ENCODE measurements at places on chromosomes 4 and X.
A peak's percentile ranks its signal among the peaks of the same experiment; 100 is the strongest.

DNA sequence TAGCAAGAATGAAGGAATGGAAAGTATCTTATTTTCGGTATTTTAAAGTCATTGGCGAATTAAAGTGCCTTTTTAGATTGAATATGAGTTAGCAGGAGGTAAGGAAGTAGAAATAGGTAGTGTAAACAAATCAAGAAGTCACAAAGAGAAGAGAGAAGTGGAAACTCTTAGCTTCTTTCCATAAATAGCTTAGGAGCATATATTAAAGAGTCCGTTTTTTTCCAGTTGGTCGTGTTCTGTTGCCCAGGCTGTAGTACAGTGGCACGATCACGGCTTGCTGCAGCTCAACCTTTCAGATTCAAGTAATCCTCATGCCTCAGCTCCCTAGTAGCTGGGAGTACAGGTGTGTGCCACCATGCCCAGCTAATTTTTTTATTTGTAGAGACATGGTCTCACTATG lies 56.4 kb downstream of the UBE2K start:
- DNase-seq: no peak

GRCh38 chr4:122434285-122434684 lies 22.2 kb downstream of the IL2 start:
- DNase-seq: no peak

- no peak for DNase-seq
These were observed 182.9 kb downstream of the C4orf33 start for GRCh38 chr4:129278868-129279267.

DNA sequence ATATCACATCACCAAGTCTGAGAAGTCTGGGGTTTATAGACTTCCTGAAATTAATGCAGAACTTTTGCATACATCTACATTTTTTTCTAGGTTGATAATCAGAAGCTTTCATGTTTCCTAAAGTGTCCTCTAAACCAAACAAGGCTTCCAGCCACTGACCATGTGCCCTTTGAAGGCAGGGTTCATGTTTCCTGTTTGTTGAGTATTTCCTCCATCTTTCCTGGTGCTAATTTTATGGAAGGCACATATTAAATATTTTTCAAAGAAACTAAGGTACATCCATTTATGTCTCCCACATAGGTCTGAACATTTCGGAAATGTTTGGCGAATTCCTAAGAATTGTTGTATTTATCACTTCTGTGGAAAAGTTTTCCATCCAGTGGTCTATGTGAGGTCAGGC lies 5.6 kb downstream of the GALNT7 start:
- no peak for DNase-seq

DNA sequence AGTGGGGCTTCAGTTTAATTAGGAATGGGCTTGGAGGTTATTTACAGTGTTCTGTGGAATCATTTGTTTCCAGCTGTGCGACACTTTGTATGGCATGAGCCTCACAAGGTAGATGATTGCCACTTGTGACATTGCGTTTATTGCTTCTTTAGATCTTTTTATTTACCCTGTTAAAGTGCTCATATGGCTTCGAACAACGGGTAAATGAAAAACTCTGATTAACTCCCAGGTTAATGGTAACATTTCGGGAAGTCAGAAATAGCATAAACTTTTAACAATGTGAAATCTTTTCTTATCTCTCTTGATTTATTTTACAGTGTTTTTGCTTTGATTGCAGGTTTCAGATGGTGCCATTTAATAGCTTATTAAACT lies 494.3 kb downstream of the IDS start:
- DNase-seq: no peak

- DNase-seq: peak; percentile 70
These were observed 2.1 kb upstream of the RHOH start for GRCh38 chr4:40194602-40195161.

GRCh38 chrX:48487362-48487798 lies 11.4 kb downstream of the FTSJ1 start:
- no peak for DNase-seq

DNA sequence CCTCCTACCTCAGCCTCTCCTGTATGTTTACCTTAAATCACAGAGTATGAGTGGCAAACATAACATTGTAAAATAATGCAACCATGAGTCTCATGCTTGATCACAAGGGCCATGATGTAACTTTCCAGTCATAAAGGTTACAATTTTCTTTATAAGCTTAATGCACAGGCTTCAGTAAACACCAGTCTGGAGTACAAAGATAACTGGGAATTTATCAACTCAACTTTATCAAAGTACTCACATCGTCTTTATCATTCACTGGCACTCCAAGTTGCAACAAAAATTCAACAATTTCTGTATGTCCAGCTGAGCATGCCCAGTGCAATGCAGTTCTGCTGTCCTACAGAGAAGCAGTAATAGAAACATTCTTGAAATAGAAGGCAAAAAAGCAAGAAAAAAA lies 2.8 kb downstream of the PSMD10 start:
- DNase-seq: no peak

DNA sequence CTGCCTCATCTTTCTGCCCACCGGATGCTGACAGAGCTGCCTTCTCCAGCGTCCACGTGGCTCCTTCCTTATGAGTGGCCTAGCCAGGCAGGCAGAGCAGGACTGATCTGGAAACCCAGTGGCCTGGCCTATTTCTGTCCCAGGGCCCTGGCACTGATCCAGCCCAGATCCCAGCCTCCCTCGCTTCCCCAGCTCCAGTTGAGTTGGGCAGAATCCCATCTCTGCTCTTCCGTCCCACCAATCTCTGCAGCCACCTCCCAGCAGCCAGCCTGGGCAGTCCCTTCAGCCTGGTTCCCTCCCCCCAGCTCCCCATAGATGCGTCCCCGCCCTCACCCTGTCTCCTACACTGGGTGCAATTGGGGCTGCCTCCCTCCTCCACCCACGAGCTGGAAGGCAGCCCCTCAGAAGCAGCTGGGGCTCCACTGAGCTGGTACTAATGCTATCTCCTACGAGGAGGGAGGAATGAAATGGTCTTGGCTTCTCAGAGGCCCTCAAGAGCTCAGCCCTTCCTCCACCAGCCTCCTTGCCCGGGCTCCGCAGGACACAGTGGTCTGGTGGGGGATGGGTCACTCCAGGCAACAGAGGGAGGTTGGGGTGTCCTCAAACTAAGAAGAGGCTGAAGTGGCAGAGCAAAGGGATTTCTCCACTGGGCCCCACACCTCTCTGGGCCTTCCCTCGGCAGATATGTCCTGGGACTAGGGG lies 94.2 kb downstream of the PJA1 start:
- no peak for DNase-seq

DNA sequence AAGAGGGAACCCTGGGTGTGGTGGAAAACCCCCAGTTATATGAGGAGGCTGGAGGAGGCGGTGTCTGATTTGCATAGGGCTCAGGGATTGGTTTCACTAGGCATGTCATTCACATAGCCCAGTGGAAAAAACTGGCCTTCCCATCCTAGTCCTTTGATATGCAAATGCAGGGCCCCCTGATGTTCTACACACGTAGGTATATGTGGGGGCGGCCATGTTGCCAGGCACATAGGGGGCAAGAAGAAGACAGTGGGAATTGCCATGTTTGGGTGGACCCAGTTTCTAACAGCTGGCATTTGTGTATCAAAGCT lies 34.0 kb upstream of the ENPP6 start:
- no peak for DNase-seq

DNA sequence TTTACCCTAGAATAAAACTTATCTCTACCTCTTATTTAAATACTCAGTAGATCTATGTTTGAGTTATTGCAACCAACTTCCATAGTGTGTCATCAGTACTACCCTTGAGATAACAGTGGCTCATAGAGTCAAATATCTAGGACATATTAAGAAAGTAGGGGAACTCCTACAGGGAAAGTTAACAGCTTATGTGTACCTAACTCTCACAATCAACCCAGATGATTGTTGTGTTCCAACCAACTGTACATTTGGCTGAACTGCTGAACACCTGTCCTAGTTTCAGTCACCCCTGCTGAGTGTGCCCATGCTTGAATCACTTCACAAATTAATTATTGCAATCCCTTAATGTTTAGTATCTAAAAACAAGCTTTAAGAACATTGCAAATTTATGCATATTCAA lies 244.2 kb upstream of the GRID2 start:
- DNase-seq: no peak

DNA sequence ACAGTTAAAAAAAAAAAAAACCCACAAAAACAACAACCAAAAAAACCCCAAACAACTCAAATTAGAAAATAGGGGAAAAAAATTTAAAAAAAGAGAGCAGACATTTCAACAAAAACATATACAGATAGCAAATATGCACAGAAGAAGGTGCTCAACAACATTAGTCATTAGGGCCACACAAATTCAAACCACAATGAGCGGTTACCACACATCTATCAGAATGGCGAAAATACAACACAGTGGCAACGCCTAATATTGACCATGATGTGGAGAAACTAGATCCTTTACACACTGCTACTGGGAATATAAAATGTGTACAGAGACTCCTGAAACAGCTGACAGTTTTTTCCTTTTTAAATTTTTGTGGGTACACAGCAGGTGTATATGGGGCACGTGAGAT lies 19.4 kb downstream of the LYAR start:
- DNase-seq: no peak

- no peak for DNase-seq
These were observed 33.6 kb upstream of the HGFAC start for GRCh38 chr4:3407930-3408792.

- DNase-seq: no peak
These were observed 101.0 kb downstream of the OPHN1 start for GRCh38 chrX:68332201-68332731.

DNA sequence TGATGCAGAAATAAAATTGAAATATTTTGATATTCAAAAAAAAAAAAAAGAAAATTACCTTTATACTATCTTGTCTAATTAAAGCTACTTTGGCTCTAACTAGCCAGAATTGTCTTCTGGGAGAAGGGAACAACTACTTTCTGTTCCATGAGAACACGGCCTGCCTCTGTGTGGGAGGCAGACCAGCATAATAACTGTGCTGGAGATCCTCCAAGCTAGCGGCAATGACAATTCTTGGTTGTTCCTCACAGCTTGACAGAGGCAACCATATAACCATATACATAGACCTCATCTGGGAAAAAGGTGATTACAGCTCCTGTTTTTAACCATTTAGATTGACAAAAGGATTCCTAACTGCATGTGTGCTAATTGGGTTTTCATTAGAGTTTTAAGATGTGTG lies 95.7 kb downstream of the RBMX2 start:
- no peak for DNase-seq

DNA sequence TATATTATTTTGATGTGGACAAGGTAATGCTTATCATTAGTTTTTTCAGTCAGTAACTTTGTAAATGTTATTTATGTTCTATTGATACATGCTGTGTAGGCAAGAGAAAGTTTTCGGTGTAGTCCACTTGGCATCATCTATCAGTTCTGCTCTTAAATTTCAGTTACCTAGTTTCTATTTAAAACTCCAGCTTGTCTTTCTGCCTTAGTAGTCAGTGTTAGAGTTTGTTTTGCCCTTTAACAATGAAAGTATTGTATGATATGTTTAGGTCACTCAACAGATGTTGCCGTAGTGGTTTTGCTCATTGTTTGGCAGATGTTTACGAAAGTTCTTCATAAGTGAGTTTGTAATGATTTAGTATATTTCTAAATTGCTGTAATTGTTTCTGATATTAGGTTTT lies 34.9 kb upstream of the FHDC1 start:
- no peak for DNase-seq

DNA sequence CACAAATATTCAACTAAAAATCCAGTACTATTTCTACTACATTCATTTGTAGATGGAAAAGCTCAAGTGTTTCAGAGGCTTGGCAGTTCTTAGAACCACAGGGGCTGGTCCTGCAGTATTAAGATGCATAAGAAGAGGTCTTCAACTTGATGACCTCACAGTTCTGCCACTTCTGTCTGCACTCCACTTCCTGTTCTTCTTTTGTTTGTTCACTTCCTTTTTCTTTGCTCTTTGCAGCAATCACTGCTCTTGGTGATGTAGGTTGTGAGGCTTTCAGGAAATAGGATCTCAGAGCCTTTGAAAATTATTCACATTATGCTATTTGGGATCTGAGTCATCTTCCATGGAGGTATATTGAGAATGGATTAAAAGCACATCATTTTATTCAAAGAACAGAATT lies 602.0 kb upstream of the CPEB2 start:
- no peak for DNase-seq

- no peak for DNase-seq
These were observed 87.7 kb downstream of the COL25A1 start for GRCh38 chr4:109214622-109215301.

DNA sequence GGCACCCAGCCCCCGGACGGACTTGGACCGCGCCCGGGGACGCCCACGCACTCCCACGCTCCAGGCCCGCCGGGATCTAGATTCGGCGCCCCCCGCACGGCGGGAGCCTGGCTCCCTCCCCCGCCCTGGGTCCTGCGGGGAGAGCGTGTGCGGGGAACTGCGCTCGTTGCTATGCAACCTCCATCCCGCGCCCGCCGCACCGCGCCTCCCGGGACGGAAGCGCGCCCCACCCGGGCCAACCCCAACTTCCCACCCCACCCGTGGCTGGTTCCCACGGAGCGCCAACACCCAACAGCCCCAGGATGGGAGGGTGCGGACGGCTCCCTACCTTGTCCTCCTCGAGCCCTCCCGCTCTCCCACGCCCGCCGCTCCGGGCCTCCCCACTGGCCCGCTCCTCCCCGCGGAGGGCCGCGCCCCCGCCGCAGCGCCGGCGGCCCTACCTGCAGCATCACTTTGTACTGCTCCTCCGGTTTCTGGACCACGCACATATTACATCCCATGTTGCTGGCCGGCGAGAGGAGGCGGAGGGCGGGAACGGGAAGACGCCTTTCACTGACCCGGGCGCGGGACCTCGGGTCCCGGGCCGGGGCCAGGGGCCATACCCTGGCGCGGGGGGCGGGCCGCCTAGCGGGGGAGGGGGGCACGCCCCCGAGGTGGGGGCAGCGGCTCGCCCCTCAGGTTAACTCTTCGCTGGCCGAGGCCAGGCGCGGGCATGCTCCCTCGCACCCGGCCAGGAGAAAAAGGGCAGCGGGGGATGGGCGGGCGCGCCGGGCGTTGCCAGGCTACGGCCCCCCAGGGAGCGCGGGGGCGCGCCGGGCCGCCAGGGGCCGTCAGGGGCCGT lies at the start of gene PDZD4:
TSS of gene PDZD4 (minus strand) at position 746 of the 841 bp plus-strand sequence. CDS start at position 500, 246 bp downstream.
- no peak for DNase-seq

GRCh38 chr4:8919651-8920288 lies 48.1 kb upstream of the HMX1 start:
- DNase-seq: peak; percentile 5

- no peak for DNase-seq
These were observed 16.9 kb downstream of the CPLX1 start for GRCh38 chr4:808860-809570.

DNA sequence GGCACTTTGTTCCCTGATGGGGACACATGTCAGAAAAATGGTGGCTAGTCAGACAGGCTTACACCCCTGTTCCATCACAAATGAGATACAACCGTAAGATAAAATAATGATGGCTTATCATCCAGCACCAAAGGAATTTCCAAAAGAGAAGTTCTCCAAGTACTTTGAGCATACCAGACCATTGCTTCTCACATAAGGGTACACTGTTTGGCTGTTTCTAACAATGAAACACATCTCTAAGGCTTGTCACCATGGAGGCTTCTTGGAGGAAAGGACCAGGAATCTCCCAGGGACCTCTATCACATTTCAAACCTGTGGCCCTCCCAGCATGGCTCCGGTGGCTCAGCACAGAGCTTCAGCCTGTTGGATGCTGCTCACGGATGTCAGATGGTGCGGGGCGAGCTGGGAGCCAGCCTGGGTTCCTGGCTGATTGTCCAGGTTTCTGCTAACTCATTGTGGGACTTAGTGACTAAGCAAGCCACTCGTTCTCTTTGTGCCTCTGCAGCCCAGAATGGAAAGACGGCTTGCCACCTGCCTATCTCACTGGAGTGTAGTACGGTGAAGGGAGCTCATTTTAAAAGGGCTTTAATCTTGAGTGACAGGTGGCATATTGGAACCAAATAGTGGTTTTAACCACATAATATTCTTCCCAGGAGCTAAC lies 54.5 kb downstream of the FHDC1 start:
- no peak for DNase-seq
